SK-N-SH (cell line): ENCODE measurements at places on chromosomes 5 and 9.
A peak's percentile ranks its signal among the peaks of the same experiment; 100 is the strongest.

DNA sequence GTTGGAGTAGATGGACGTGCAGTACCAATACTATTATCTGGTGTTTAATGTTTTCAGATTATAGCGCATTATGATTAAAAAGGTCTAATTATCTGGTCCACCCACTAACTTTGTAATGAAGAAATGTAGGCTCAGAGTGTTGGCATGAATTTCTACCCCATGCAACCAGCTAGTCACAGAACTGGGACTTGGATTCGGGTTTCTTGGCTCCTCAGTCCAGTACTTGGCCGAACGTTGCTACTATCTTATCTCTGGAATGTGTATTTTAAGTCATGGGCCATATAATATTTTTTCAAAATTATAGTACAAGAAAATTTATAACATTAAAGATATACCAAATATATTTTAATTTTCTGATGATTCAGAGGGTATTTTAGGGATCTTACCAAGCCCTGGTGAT, 657.5 kb upstream of the DMAC1 start:
- DNase-seq, result no peak

DNA sequence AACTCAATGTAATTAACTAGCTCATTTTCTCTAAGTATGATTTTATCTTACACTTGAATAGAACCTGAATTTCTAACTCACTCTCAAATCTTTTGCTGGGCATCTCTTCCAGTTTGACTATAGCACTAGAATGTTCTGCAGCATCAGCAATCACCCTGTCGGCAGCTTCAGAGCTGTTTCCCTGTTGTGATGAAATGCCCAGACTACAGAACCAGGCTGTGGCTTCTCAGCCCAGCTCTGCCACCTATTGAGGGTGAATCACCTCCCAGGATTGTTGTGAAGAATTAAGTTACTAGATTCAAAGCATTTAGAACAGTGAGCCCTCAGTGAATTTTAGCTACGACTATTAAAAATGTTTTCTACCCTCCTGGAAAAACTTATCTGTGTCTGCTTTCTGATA, 90.4 kb upstream of the ANKRD55 start:
- peak; percentile 34 for DNase-seq

GRCh38 chr5:133738271-133738670, 125.9 kb upstream of the FSTL4 start:
- no peak for DNase-seq

DNA sequence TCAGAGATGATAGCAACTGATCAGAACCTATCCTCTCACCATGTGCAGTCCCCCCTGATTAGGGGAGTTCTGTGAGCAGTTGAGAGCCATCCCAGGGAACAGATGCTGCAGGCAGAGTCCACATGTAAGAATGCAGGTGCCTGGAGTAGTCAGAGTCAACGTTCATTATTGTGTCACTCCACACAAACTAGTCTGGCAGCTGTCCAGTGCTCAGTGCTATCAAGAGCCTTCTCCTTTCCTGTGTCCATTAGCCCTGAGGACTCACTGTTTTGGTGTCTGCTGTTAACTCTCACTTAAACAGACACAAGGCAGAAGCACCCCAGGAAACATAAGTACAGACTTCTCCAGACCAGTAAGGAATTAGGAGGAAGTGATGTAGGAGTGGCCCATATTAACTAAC, 2.5 kb downstream of the SH3TC2 start:
- peak; percentile 75 for DNase-seq

GRCh38 chr5:9151684-9152427, 394.0 kb downstream of the SEMA5A start:
- no peak for DNase-seq

DNA sequence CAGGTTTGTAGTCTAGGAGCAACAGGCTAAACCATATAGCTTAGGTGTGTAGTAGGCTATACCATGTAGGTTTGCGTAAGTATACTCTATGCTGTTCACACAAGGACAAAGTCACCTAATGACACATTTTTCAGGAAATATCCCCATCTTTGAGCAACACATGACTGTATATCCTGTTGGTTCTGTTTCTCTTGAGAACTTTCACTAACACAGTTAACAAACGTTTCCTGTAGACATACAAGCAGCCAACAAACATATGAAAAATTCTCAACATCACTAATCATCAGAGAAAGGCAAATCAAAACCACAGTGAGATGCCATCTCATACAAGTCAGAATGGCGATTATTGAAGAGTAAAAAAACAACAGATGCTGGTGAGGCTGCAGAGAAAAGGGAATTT, 68.2 kb downstream of the NR2F1-AS1 start:
- no peak for DNase-seq

- DNase-seq, result no peak
Measured at GRCh38 chr5:135171336-135171735, 137.3 kb upstream of the PITX1 start.

GRCh38 chr5:138981131-138981530, 106.0 kb upstream of the LRRTM2 start:
- DNase-seq, result no peak

GRCh38 chr5:850511-851006, at the start of gene ZDHHC11:
TSS of gene ZDHHC11 (minus strand) at chr5:850986. CDS start at chr5:850602, 384 bp downstream.
- peak; percentile 89 for DNase-seq

- DNase-seq, result no peak
Measured at GRCh38 chr5:3512361-3513095, 83.1 kb upstream of the IRX1 start.

- DNase-seq, result no peak
Measured at GRCh38 chr9:81150016-81150625, 539.2 kb downstream of the TLE1 start.

- DNase-seq, result no peak
Measured at GRCh38 chr9:113960768-113961167, 84.7 kb downstream of the ZNF618 start.

- DNase-seq, result no peak
Measured at GRCh38 chr5:158233735-158234322, 374.9 kb upstream of the CLINT1 start.

DNA sequence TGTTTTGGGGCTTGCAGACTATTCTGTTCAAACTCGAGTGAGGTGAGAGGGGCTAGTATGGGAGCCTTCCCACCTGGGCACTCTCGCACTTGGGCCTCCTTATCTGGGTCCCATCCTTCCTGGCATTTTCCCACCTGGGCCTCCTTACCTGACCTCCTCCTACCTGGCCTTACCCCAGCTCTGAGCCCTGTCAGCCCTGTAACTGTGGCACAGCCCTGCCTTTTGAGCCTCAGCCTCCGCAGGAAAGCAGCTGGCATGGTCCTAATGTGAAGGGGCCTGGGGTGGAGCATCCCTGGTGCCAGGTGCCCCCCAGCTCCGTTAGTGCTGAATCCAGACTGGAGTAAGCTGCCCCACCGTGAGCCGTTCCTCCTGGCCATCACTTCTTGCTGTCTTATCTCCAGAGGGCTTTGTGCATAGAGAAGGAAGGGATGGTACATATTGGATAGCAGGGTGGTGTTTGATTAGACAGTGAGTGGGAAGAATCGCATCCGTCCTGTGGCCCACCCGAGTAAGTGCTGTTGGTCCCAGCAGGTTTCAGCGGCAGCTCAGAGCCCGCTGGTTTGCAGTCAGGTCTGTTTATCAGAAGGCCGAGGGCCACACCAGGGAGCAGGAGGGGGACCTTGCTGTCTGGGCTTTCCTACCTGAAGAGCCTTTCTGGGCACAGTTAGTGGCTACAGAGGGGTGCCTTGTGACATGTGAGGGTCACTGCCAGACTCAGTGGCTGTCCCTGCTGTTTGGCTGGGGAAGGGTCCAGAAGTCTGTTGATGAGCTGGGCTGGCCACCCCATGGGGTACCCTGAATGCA, 76.5 kb downstream of the WNK2 start:
- DNase-seq, result peak; percentile 17

- no peak for DNase-seq
Measured at GRCh38 chr9:130660326-130660682, 4.1 kb upstream of the PRDM12 start.

GRCh38 chr9:70995511-70995910, 125.9 kb downstream of the TRPM3 start:
- DNase-seq, result no peak
